RKO (cell line): ENCODE measurements at places on chromosomes 2 and 18.
A peak's percentile ranks its signal among the peaks of the same experiment; 100 is the strongest.

DNA sequence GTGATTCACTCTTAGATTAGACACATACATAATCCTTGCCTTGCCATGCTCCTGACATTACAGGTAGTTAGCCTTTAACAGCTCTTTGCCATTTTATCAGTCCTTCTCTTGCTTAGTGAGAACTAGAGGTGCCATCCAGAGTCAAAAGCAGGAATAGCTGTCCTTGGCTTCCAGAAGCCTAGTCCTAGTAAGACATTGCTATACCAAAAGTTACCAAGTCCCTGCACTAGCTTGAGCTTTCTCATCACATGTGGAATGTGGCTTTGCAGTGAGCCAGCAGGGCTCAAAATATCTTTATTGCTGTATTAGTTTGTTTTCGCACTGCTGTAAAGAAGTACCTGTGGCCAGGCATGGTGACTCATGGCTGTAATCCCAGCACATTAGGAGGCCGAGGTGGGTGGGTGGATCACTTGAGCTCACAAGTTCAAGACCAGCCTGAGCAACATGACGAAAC is 104.7 kb upstream of the NOSTRIN start:
- no peak for DNase-seq

GRCh38 chr2:241817126-241817820 is 8.3 kb downstream of the NEU4 start:
- no peak for DNase-seq

DNA sequence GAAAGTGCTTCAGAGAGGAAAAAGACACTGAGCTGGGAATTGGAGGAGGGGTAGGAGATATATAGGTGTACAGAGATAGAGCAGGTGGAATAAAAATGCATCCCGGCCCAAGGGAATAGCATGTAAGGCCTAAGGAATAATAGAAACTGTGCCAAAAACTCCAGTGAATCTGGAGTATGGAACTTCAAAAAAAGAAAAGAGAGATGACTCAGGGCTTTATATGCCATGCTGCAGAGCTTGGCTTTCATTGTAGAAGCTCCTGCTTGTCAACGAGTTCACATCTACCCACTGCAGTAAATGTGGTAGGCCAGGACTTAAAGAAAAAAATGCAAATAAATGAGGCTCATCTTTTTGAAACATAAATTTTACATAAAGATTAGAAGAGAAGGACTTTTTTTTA is 131.8 kb downstream of the MREG start:
- no peak for DNase-seq

GRCh38 chr2:125092276-125093009 is 1067.4 kb downstream of the CNTNAP5 start:
- DNase-seq: no peak

GRCh38 chr2:230575642-230576324 is 136.9 kb upstream of the CAB39 start:
- peak; percentile 7 for DNase-seq

GRCh38 chr2:211329882-211330281 is 773.5 kb downstream of the CPS1 start:
- no peak for DNase-seq

GRCh38 chr2:227163485-227163997 is 464 bp downstream of the COL4A4 start:
- no peak for DNase-seq

DNA sequence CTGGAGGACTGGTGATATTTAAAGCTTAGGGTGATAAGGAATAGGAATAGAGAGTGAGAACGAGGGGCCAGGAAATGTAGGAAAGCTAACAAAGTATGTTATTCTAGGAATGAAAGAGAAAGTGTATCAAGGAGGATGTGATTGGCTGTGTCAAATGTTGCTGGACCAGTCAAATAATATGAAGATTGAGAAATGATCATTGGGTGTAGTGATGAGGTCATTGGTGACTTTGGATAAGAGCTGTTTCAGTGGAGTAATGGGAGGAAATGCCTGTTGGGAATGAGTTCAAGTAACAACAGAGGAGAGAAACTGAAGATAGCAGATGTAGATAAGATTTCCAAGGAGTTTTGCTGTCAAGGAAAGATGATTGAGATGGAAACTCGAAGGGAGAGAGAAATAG is 74.4 kb downstream of the UBE2E3 start:
- DNase-seq: no peak

- no peak for DNase-seq
Observed at GRCh38 chr2:198874472-198874858, 583.3 kb downstream of the SATB2 start.

DNA sequence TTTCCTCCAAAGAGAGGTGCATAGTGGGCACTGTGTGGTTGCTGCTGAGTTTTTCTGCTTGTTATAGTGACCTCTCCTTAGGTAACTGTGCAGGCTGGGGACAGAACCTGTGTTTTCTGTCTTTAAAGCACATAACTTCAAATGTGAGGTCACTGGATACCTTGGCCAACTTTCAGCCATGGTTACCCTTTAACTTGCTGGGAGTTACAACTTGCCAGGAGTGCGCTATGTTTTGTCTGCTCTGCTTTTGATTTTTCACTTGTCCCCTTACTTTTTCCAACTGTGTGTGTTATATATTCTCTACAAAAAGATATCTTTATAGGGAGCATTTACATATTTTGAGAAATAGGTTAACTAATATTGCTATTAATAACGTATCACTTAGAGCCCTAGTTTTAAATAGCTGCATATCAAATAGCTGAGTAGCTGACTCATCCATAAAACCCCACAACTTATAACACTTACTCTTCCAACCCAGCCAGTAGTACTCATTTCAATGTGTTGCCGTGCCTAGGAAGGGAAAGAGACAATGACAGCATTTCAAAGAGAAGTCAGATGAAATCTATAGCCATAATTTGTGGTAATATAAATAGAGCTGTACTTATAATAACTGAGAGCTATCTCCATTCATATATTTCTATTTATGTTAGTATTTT is 51.6 kb downstream of the DPP4 start:
- DNase-seq: no peak

DNA sequence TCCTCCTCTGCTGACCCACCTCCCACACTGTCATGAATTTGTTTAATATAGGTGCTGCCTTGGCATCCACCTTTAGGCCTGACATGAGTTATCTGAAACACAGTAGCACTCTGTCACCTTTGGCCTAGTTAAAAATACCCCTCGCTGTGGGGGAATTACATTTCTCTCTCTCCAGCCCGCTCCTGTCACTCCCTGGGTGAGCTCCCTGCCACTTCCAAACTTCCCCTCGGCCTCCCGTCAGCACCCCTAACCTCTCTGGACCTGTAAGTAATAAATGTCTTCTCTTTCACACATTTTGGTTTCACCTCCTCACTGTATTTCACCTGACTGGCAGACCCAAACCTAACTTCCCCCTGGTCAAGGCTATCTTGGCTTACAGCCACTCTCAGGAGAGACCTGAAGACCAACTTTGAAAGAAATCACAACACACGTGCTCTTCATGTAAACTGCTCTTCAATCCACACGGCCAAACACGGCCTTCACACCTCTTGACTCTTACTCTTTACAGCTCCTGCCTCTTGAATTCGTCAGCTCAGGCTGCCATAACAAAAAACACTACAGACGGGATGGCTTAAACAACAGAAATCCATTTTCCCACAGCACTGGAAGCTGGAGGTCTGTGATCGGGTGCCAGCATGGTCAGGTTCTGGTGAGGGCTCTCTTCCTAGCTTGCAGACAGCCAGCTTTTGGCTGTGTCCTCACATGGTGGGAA is 28.3 kb downstream of the REEP1 start:
- no peak for DNase-seq
